EL (cell line): ENCODE measurements at places on chromosomes 6 and 20.

DNA sequence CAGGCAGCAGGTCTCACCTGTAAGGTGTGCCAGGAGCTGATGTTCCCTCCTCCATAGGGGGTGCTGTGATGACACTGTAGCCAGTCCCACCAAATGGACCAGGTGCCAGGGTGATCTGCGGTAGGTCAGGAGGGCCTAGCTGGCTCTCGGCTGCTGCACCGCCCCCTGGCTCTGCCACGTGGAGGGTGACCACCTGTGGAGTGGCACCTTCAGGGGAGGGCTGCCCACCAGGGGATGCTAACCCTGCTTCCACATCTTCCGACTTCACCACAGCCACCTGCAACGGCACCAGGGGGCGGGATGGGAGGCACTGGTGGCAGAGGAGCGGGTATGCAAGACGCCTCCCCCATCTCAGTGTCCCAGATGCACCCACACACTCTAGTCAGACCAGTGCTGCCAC, 18.3 kb downstream of the ZNF335 start:
- no peak for DNase-seq

DNA sequence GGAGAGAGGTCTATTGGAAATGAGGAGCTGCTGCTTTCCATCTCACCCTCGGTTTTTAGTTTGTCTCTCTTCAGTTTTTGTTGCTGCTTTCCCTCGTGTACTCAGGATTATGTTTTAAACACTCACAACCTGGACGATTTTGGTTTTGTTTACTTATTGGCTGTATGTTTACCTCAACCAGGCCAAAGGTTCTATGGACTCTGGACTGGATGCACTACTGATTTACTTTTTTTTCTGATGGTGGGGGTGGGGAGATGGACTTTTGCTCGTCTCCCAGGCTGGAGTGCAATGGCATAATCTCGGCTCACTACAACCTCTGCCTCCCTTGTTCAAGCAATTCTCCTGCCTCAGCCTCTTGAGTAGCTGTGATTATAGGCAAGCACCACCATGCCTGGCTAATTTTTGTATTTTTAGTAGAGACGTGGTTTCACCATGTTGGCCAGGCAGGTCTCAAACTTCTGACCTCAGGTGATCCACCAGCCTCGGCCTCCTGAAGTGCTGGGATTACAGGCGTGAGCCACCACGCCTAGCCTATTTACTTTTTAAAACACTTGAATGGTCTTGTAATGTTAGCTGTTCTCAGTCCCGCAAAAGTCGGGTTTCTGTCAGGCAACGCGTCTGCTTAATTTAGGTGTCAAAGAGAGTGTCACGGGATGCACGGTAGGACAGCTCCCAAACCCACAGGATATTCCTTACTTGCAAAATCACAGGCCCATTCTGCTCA, 148.2 kb upstream of the RIPOR2 start:
- DNase-seq = no peak

DNA sequence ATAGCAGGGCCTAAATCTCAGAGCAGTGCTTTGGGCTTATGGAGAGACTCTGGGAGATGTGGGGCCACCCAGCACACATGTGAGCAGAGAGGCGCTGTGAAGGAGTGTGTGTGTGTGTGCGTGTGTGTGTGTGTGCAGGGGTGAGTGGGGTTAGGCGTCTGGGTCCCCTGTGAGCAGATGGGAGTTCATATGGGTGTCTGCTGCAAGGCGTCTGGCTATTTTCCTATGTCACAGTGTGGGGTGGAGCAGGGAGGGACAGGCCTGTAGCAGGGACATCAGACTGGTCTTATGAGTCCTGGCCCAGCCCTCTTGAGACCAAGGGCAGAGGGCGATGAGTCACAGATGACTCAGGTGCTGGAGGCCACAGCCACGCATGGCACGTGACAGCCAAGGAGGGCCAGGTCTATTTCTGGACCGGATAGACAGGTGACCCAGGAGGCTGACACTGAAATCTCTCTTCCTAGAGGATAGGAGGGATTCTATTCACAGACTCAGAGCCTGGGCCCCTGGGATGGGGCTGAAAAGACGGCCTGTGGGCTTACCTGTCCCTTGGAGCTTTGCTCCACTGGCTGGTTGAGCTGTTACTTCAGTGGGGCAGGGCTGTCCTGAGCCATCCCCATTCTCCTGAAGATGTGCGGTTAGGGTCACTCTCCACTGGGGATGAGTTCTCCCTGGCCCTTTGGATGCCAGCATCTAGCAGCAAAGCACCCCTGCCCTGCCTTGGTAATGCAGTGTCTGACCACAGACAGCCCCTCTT, 28.9 kb downstream of the VEGFA start:
- DNase-seq = peak; percentile 83

- DNase-seq = no peak
These were observed 127.6 kb upstream of the FAM184A start for GRCh38 chr6:119205911-119206618.

DNA sequence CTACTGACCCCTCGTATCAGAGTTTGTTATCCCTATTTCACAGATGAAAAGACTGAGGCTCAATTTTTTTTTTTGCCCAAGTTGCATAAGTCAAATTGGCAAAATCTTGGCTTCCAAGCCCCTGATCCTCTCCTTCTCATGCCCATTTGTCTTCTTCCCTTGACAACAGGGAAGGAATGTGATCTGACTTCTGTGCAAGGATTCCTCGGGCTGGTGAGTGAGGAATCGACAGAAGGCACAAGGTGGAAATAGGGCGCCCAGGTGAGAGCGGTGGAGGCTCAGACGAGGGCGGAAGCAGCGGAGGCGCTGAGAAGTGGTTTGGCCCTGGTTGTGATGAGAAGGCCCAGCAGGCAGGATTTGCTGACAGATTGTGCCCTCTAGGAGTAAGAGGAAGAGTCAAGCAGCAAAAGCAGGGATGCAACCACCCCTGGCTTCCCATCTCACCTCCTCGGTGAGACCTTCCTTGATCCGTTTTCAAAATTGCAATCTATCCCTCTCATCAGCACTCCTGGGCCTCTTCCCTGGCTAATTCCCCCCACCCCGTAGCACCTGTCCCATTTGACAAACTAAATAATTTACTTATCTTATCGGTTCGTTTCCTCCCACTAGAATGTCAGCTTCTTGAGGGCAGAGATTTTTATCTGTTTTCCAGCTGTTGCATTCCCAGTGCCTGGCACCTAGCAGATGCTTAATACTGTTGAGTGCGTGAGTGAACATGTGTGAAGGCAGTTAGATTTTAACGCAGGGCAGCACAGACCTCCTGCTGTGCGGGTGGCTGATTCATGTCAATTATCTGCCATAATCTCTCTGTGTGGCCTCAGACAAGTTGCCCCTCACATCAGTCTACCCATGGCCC, 3.7 kb upstream of the SIRPA start:
- DNase-seq = no peak

- DNase-seq = no peak
These were observed 38.0 kb downstream of the VGLL2 start for GRCh38 chr6:117303323-117303722.

DNA sequence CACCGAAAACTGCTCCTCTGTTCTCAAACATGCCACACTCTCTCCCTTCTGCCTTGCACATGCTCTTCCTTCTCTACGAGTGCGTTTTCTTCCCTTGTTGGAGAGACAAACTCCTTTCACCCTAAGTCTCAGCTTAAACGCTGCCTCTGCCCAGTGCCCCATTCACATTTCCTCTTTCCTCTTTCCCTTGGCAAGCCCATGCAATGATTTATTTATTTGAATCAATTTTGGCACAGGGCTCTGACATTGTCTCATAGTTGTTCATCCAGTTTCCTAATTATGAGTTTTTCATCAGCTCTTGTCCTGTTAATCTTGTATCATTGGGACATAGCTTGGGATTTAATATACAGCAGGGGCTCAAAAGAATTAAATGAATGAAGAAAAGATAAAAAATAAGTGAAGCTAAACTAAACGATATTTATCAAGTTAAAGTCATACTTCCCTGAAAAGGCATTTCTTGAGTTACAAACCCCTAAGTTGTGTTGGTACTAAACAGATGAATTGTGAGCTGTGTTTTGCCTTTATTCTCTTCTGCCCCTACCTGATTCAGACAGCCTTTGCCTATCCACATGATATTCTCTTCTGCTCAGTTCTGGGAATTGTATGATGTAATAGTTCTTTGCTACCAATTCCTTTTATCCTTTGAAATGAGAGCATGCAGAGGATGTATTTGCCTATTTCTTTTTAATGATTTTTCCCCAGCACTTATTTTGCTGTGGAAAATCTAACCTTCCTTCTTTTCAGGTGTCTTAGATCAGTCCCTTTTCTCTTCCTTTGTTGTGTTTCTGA, 704.4 kb downstream of the UTRN start:
- no peak for DNase-seq

DNA sequence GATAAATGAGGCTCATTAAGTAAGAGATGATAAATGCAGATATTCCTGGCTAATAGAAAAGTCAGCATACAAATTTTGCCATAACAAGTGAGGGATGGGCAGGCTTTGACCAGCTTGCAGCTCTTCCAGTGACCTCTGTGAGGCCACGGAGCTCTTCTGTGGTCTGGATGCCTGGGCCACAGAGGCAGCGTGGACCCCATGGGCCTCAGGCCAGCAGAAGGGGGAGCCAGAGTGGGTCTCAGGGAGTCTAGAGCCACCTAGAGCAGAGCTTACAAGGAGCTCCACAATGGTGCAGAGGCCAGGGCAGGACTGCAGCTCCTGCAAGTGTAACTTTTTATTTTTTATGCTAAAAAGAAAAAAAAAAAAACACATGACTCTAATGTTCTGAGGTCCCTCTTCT, 165.1 kb downstream of the ARID1B start:
- peak; percentile 9 for DNase-seq

GRCh38 chr6:151067684-151068596, 171.8 kb upstream of the AKAP12 start:
- DNase-seq = peak; percentile 95

- DNase-seq = no peak
These were observed 6.7 kb downstream of the ZBP1 start for GRCh38 chr20:57613481-57613921.

DNA sequence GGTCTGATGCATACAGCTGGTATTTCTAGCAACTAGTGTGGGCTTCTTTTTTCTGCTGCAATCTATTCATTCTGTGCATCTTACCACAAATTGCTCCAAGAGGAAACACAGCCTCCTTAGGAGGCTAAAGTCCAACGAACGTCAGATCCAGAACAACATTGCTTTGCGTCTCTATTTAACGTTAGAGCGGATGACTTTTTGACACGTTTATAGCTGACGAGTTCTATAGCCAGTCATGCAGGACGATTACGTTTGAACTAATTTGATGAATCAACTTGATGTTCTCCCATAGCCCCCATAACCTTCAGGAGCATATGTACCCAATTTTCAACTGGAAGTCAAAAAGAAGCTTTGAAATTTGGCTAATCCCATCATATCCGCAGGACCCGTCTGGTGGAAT, 59.9 kb downstream of the TSHZ2 start:
- no peak for DNase-seq

DNA sequence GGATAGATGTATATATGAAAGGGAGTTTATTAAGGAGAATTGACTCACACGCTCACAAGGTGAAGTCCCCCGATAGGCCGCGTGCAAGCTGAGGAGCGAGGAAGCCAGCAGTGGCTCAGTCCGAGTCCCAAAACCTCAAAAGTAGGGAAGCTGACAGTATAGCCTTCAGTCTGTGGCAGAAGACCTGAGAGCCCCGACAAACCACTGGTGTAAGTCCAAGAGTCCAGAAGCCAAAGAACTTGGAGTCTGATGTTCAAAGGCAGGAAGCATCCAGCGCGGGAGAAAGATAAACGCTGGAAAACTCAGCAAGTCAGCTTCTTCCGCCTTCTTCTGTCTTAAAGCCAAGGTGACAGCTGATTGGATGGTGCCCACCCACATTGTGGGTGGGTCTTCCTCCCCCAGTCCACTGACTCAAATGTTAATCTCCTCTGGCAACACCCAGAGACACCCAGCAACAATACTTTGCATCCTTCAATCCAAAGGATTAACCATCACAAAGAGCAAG, 102.6 kb upstream of the GJE1 start:
- DNase-seq = peak; percentile 78

DNA sequence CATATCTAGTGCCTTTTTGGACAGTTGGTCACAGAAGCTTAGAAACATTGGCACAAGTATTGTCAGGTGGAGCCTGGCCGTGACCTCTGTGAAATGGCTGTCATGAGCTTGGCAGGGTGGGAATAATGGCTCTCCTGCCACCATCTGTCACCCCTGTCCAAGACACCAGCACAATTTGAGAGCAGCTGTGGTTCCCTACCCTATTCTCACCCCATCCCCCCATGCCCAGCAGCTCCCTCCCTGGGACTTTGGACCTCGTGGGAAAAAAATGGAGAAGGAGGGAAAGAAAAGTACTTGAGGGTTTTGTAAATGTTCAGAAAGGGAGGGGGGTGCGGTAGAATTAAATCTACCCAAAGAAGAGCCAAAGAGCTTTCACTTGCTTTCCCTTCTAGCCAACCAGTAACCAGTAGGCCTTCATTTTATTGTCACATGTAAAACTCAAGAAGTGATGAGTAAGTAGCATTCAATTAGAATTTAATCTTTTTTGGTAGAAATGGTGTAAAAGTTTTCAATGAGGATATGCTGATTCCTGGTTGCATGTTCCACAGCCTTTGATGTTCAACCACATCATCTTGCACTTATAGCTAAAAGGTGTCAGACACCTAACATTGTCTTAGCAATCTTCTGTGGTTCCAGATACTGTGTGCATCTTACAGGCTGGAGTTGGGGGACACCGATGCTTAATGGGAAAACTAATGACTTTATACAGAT, 263.5 kb upstream of the TAB2 start:
- DNase-seq = no peak

DNA sequence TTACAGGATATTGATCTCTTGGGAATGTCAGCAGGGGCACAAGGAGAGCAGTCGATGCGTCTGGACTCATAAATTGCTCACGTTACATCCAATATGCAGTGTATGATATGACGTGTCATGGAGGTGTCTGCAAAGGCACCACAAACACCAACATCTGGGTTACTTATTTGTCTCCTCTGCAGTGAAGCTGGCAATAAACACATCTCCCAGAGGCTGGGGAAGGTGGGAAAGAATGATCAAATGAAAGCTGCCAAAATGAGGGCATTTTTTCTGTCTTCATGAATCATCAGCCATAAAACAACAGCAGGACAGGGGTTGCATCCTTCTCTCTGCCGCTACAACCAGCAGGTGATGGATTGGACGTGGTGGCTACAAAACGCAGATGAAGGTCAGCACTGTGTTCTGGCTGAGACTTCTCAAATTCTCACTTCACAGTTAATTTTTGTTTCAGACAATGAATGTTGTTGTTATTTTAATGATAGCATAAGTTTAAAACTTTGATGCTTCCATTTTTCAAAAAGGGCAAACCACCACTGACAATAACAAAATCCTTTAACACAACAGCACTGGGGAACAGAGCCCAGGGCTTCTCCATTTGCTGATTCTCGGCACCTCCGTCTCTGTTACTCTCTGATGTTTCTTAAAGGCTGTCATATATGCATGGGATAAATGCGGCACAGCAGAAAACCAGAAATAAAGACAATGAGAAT, 47.5 kb downstream of the ERMARD start:
- no peak for DNase-seq

GRCh38 chr6:88144637-88145297, 21.4 kb downstream of the CNR1 start:
- DNase-seq = no peak

DNA sequence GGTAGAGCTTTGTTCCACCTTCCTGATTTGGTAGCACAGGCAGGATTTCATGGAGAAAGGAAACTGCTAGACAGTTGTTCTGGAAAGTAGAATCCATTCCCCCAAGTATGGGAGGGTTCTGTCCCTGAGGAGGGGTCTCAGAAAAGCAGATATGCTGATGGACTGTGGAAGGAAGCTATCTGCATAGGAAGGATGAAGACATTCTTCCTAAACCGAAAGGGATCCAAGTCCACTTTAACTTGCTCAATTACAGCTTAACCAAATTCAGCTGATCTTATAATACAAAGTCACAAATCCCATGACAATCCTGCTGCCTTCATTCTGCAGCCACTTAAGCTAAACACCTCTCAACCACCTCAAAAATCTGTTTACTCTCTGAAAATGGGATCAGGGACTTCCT, 2.6 kb downstream of the MAN1A1 start:
- no peak for DNase-seq

GRCh38 chr20:64216036-64216435, 39.5 kb upstream of the PCMTD2 start:
- DNase-seq = no peak
